ENCODE measurements at places on chromosomes 16 and 17.

- no peak for DNase-seq
Observed at GRCh38 chr17:41101586-41102259, at the start of gene KRTAP4-16. TSS of gene KRTAP4-16 (minus strand) at chr17:41102209. CDS start at chr17:41102209, 0 bp downstream.

DNA sequence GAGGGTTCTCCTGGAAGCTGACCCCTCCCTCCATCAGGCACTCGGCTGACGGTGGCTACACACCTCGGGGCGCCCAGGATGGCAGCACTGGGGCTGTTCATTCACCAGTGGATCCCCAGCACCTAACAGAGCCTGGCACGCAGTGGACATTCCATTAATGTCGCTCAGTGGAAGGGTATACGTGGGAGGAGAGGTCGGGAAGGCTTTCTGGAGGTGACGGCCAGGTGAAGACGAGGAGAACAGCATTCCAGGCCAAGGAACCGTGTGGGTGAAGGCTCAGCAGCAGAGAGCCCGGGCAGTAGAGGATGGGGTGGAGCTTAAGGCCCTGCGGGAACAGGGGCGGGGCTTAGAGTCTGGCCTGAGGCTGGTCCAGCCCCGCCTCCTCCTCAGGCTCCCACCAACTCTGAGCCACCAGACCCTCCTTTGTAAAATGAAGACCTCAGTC lies 2.5 kb upstream of the HS3ST6 start:
- no peak for DNase-seq

GRCh38 chr16:66605979-66606751 lies 1.7 kb downstream of the CMTM3 start:
- no peak for DNase-seq

- no peak for DNase-seq
Observed at GRCh38 chr17:74949455-74950115, 13.9 kb downstream of the OTOP3 start.

- DNase-seq = no peak
Observed at GRCh38 chr17:81383504-81384421, 11.5 kb upstream of the BAHCC1 start.

DNA sequence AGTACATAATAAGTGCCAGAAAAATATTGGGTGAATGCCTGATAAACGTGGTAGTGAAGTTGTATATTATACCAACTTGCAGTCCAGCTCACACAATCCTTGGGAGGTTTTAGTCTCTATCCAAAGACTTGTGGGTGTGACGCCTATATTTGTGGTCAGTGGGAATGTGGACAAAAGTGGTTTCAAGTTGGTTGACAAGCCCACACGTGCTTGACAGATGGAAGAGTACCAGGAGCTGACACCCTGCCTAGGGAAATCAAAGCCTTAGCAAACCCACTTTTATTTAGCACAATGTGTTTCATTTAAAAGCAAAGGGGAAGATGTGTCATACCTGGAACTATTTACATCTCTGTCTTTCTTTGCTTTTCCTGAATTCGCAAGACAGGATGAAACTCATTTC lies 79.0 kb downstream of the CA10 start:
- DNase-seq = no peak

DNA sequence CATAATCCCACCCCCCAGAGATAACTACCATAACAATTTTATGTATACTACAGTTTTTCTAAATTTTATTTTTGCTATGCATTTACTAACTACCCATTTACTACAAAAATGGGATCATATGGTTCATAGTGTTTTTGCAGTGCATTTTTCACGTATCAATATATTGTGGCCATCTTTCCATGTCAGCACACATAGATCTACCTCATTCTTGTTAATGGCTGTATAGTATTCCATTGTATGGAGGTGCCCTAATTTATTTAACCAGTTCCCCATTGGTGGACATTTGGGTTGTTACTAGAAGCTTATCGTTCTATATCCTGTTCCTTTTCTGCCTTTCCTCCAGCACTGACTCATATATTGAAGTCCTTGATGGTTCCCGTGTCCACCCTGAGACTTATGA lies 22.7 kb downstream of the PROCA1 start:
- DNase-seq = no peak

- DNase-seq = no peak
Observed at GRCh38 chr17:16005636-16006035, 6.0 kb downstream of the TTC19 start.

DNA sequence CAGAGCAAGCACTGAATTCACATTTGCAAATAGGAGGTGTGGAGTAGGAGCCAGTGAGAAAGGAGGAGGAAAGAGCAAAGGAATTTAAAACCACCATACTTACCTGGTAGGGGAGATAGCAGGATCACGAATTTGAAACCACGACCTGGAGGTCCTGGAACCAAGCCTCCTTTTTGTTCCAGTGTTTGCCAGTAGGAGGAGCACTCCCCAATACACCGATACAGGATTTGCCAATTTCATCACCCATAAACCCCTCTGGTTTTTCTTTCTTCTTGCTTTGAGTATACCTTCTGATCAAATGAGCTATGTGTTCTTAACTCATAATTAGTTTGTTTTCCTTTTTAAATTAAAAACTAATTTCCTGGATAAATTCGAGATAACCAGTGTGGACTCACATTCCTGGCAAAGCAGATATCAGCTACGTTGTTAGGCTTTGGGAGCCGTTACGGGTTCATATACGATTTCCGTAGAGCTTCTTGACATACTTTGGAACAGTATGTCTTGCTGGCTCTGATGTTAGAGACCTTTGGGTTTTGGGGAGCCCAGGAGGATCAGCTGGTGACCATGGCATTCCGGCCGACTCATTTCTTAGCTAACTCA lies 22.7 kb downstream of the BCO1 start:
- DNase-seq = no peak

DNA sequence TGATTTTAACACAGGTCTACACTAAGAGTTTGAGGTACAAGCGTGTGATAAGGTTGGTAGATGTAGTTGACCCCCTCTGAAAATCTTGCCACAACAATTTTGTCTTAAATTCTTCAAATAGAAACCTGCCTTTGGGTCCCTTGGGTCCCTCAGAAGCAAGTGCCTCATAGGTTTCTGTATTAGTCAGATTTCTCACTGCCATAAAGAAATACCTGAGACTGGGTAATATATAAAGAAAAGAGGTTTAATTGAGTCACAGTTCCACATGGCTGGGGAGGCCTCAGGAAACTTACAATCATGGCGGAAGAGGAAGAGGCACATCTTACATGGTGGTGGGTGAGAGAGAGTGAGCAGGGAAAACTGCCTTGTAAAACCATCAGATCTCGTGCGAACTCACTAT lies 301.2 kb downstream of the MAP2K6 start:
- DNase-seq = no peak

DNA sequence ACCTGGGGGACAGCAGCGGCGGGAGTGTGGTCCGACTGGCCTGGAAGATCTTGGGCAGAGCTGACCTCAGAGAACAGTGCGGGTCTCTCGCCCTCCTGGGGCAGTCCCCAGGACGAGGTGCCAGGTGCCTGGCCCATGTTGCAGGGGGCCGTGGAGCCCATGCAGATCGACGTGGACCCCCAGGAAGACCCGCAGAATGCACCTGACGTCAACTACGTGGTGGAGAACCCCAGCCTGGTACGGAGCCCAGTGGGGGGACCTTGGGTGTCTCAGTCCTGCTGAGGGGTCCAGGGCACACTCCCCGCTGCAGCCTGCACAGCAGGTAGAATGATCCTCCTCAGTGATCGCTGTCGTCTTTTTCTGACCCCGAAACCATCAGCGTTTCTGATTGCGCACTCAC lies 1.4 kb downstream of the GPS1 start:
- DNase-seq = no peak

- no peak for DNase-seq
Observed at GRCh38 chr17:45270828-45271418, 9.0 kb upstream of the SPATA32 start.

DNA sequence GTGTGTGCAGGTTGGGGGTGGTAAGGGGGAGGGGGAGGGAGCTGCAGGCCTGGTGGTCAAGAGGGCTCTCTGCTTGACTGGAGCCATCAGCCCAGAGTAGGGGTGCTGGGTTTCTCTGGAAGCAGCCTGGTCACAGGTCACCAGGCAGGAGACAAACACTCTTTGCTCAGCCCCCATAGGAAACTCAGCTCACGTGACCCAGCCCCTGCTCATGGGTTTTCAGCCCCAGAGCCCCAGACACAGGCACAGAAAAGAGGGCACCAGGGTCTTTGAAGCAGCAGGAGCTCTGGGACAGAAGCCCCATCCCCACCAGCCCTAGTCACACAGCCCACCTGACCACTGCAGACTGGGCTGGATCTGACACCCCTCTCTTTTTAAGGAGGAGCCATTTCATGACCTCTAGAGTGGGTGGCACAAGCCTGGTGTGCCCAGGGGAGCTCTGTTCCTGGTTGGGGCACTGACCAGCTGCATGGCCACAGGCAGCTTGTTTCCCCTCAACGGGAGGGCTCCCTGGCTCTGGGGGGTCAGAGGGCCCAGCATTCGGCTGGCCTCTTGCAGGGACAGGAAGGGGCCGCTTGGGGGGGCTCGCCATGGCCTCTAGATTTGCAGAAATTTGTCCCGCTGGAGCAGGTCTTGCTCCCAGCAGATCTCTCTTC lies 13.8 kb upstream of the CD79B start:
- no peak for DNase-seq

GRCh38 chr17:43338886-43339516 lies 59.8 kb upstream of the ARL4D start:
- DNase-seq = no peak

- DNase-seq = no peak
Observed at GRCh38 chr16:8854298-8854948, 14.4 kb downstream of the CARHSP1 start.

GRCh38 chr17:76246080-76247066 lies 6.1 kb upstream of the RNF157 start:
- no peak for DNase-seq

DNA sequence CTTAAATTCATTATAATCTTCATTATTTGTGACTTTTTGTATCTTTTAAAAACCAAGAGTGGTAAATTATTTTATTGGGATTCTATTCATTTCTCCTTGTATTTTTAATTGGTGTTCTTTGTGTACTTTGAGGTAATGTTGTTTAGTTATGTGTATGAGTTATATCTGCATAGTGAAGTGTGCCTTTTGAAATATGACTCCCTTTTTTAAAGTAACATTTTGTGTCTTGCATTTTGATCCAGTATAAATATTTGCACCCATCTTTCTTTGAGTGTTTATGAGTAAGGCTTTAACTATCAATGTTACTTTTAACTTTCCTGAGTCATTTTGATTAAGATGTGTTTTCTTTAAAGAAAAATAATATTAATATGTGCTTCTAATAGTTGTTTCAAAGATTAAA lies 90.0 kb upstream of the MYOCD start:
- DNase-seq = no peak

DNA sequence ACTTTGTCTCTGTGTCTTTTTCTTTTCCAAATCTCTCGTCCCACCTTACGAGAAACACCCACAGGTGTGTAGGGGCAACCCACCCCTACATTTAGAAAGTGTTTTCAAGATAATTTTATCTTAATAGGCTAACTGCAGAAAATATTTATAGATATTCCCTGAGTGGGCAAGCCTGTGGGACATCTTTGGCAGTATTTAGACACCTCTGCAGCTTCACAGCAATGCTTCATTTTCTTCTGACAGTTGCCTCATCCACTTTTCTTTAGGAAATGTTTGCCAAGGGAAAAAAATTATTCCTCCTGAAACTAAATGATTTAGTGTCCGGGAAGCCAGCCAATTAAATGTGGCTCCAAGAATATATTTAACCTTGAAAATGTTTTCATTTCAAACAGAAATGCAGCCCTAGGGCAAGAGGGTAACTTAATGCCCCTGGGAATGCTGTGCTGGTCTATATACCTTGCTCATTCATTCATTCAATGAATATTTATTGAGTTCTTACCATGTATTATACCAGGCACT lies 290.4 kb downstream of the ABCC12 start:
- no peak for DNase-seq

DNA sequence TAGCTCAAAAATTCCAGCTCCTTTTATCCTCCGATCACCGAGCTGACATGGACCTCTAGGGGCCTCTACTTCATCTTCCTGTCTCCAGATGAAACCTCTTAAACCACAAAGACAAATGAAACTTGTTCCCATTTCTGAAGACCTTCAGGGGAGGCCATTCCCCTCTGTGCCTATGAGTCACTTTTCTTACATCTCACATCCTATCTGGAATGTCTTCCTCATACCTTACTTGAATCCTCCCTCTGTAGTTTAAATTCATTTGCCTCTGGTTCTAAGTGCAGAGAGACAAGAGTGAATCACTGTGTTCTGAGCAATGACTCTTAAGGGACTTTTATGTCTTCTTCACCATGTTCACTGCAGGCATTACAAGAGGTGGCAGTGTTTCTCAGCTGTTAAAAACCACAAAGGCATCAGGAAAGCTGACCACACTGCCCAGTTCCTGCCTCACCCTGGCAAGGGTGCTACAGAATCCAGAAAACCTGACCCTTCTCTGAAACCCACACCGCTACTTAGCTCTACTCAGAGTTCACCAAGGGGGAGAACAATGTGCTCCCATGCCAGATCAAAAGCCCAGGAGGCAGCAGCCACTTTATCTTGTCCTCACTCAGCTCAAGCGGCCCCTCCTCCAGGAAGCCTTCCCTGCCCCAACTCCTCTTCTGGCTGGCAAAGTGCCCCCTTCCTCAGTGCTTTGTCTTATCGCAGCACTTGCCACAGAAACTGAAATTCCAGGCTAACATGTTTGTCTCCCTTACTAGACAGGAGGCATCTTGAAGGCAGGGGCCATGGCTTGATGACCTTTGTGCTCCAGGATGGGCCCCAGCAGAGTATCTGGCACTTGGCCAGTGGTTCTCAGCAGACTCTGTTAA lies 6.4 kb downstream of the CUEDC1 start:
- no peak for DNase-seq

- no peak for DNase-seq
Observed at GRCh38 chr17:12790249-12791106, 1.2 kb downstream of the ARHGAP44 start.

GRCh38 chr16:86019446-86020047 lies 120.6 kb downstream of the IRF8 start:
- DNase-seq = no peak

GRCh38 chr17:51948128-51948527 lies 210.4 kb downstream of the CA10 start:
- DNase-seq = no peak

DNA sequence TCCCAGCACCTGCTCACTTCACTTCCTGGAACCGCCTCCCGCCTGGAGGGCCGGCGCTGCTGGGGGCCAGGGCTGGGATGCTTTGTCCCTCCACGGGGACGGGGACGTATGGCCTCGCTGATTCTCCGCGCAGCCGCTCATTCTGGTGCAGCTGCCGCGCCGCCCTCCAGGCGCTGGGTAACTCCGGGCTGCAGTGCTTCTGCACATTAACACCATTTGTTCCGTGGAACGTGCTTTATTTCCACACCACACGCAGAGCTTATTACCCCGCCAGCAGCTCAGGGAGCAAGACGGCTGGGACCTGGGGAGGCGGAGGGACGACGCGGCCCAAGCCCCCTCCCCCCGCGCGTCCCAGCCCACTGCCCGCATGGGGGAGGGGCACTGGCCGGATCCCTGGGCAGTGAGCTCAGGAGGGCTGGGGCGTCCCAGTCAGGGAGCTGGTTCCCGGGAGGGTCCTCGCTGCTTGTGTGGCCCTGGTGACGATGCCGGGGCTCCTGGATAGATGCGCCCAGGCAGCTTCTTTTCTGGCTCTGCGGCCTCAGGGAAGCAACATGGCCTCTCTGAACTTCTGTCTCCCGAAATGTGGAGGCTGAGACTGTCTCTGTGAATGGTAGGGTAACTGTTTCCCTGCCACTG lies 45.4 kb upstream of the ACSF3 start:
- DNase-seq = no peak
